ENCODE measurements at places on chromosomes 16 and 17.

GRCh38 chr17:58569196-58569595, 54.8 kb upstream of the MTMR4 start:
- DNase-seq, result no peak

GRCh38 chr16:58859958-58860669, 126.0 kb upstream of the GOT2 start:
- DNase-seq, result no peak

DNA sequence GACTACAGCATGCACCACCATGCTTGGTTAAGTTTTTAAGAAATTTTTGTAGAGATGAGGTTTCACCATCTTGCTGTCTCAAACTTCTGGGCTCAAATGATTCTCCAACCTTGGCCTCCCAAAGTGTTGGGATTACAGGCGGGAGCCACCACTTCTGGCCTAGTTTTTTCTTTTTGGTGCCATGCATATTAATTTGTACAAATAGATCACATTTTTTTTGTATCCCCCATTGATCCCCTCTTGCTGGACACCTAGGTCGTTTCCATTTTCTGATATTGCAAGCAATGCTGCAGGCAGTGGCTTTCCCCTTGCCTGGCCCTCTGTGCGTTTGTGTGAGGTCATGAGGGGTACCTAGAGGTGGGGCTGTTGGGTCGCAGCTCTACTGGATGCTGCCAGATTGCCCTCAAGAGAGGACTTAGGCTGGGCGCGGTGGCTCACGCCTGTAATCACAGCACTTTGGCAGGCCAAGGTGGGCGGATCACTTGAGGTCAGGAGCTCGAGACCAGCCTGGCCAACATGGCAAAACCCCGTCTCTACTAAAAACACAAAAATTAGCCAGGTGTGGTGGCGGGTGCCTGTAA, 23.8 kb downstream of the RAP1GAP2 start:
- DNase-seq, result no peak

DNA sequence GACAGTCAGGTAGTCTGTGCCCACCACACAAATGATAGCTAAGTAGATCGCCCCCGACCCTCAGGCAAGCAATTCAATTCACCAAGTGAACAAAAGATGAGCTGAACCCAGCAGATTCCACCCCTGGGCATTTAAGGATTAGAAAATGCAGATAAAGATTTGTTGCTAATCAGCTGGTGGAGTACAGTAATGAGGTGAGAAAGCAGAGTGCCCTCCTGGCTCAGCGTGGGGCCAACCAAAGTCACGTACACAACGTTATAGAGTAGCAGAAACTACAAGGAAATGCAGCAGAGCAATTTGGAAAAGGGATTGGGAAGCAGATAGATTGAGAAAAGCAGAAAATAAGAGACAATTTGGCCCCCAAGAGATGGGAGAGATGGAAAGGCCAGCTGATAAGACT, 91.2 kb downstream of the SOX9 start:
- no peak for DNase-seq

- no peak for DNase-seq
Measured at GRCh38 chr17:43548689-43549379, 2.7 kb upstream of the ETV4 start.

DNA sequence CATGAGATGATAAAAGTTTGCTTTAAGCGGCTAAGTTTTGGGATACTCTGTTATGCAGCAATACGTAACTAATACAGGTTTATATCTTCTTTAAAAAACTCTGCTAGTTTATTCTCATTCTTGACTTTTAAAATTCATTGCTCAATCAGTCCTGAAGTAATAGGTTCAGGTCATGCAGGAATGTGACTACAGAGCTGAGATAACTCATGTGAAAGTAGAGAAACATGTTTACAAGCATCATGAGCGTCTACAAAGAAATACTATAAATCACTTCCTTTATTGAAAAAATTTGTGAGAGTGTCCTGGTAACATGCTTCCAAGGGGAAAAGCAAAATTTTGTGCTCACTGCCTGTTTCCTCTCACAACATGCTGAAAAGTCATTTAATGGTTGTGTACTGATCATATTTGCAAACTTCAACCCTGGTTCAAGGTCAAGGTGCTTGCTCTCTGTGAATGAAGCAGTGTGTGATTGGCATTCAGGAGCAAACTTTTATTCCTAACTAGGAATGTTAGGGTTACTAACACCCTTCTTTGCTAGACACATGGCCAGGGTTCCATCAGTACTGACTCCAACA, 12.5 kb upstream of the TMIGD1 start:
- DNase-seq, result no peak

DNA sequence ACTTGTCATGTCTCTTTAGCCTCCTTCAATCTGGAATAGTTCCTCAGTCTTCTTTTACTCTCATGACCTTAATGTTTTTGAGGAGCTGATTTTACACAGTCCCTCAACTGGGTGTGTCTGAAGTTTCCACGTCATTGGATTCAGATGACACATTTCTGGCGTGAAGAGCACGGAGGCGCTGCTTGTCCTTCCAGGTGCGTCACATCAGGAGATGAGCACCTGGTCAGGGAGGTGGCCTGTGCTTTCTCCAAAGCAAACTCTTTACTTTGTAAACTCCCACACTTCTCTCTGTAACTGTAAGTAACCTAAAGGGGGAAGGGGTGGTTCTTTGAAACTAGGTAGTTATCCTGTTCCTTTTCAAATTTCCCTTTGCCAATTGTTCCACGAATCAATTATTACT, 52.5 kb upstream of the MNT start:
- DNase-seq, result no peak

DNA sequence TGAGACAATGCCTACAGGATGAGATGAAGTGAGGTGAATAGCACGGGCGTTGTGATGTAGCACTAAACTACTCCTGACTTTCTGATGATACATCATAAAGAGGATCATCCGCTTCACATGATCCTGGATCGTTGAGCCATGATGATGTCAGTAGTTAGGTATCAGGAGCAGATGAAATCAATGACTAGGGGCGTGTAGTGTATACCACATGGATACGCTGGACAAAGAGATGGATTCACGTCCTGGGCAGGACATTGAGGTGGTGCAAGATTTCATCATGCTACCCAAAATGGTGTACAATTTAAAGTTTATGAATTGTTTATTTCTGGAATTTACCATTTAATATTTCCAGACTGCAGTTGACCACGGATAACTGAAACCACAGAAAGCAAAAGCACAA, 156.6 kb downstream of the ANKFN1 start:
- DNase-seq, result no peak

- no peak for DNase-seq
Measured at GRCh38 chr17:72545766-72546165, 424.9 kb downstream of the SOX9 start.

- DNase-seq, result no peak
Measured at GRCh38 chr16:69309316-69309715, 1.8 kb upstream of the VPS4A start.

DNA sequence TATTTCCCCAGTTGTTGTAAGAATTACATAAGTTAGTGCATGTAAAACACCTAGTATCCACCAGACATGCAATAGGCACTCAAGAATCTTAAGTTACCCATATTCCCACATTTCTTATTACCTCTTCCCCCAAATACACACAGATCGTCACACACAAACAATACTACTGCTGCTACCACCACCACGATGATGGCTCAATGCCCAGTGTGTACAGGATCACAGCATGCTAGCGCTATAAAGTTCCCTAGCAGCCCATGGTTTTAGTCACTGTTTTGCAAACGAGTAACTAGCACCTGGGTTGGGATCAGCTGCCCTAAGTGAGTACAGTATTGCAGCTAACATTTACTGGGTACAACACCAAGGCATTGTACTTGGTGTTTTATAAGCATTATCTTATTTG, 411.7 kb downstream of the UTP18 start:
- no peak for DNase-seq

- DNase-seq, result no peak
Measured at GRCh38 chr16:89764711-89765201, 43.4 kb downstream of the ZNF276 start.

- DNase-seq, result no peak
Measured at GRCh38 chr17:6172642-6173330, 102.6 kb downstream of the WSCD1 start.

- DNase-seq, result no peak
Measured at GRCh38 chr16:83948914-83949723, 3.9 kb upstream of the OSGIN1 start.

- no peak for DNase-seq
Measured at GRCh38 chr16:47475786-47476185, 14.7 kb downstream of the PHKB start.

DNA sequence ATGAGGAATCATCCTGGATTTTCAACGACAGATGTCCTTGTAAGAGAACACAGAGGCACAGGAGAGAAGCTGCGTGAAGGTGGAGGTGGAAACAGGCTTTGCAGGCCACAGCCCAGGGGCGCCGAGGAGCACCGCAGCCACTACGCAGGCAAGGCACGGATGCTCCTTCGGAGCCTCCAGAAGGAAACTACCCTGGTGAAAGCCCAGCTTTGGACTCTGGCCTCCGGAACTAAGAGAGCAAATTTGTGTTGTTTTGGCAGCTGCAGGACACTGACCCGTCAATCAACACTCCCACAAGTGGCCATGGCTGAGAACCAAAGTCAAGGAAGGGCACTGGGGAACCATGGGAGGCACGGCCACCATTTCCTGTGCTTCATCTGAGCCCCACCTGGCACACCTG, 3.4 kb downstream of the ARL16 start:
- DNase-seq, result no peak

- no peak for DNase-seq
Measured at GRCh38 chr16:86773354-86773715, 195.0 kb downstream of the FOXL1 start.

GRCh38 chr16:34803683-34804416, 1344.4 kb downstream of the TP53TG3F start:
- no peak for DNase-seq

GRCh38 chr16:62638964-62639870, 603.0 kb upstream of the CDH8 start:
- no peak for DNase-seq

- DNase-seq, result peak; percentile 36
Measured at GRCh38 chr16:15907863-15908478, 19.6 kb upstream of the CEP20 start.

DNA sequence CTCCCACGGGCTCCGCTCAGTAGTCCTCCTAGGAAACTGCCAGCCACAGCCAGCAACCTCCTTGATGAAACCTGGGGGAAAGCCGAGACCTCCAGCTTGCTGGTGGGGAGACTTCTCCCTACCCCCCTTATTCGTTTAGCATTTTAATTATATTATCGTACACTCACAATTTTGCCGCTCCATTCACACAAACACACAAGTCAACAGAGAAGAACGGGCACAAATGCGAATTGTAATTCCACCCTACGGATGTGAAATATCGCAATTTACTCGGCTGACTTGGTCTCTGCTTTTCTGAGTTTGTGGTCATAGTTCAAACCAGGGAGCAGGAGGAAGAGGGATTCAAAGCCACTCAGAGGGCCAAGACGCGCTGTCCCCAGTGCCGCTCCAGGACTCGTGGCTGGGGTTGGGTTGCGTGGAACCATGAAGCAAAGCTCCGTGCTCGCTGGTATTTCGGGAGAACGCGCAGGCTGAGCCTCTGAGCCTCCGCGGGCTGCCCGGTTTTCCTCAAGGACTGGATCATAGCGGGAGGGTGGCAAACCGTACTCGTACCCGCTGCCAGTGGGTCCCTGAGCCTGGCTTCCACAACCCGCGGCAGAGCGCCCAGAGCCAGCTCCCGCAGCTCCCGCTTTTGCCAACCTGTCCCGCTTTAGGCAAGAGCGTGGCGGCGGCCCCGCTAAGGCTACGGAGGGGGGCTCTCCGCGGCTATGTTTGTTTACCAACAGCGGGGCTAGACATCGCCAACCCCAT, 2.0 kb downstream of the LHX1 start:
- DNase-seq, result no peak

GRCh38 chr16:29899516-29900101, at the start of gene SEZ6L2:
SEZ6L2 (minus strand) TSS chr16:29899550; CDS start chr16:29899019, 531 bp downstream.
- peak; percentile 88 for DNase-seq

GRCh38 chr16:65845466-65846209, 520.9 kb upstream of the CDH5 start:
- DNase-seq, result no peak

DNA sequence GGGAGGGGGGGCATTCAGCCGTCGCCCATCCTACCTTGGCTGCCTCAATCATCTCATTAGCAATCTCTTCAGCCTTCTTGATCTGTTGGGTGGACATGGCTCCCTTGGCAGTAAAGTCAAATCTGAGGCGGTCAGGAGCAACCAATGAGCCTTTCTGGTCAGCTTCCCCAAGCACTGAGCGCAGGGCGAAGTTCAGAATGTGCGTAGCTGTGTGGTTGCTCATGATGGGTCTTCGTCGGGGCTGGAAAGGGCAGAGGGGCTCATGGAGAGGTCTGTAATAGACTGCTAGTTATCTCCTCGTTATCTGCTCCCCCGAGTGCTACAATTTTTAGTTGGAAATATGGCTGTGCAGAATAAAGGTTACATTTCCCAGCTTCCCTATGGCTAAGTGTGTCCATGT, 7.2 kb upstream of the EXOSC6 start:
- DNase-seq, result no peak
